ENCODE measurements at places on chromosomes 4 and X.

DNA sequence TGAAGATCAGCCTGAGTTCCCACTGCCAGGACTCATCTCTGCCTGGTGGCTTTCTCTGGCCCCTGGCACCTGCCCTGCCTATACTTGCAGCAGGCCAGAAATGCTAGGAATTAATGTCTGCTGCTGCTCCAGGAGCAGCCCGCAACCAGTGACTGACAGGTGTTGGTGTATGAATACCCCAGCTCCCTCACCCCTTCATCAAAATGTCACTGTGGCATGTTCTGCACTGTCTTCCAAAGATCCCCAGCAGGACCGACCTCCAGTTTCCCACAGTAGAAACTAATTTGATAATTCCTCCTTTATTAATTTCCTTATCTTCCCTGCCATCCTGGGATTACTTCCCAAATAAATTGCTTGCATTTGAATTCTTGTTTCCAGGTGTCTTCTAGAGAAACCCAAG lies 425.4 kb downstream of the BCOR start:
- DNase-seq = no peak

DNA sequence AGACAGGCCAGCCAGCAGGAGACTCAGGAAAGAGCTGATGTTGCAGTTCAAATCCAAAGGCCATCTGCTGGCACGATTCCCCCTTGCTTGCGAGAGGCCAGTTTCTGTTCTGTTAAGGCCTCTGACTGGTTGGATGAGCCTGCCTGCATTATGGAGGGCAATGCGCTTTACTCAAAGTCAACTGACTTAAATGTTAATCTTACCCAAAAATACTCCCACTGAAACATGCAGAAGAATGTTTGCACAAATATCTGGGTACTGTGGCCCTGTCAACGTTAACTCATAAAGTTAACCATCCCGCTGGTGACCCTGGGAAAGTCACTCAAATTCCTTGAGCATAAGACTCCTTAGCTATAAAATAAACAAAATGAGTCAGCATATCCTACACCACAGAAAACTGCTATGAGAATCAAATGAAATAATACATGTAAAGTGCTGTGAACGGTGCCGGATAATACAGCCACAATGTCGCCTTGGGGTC lies 326.4 kb downstream of the EVC2 start:
- DNase-seq = no peak

DNA sequence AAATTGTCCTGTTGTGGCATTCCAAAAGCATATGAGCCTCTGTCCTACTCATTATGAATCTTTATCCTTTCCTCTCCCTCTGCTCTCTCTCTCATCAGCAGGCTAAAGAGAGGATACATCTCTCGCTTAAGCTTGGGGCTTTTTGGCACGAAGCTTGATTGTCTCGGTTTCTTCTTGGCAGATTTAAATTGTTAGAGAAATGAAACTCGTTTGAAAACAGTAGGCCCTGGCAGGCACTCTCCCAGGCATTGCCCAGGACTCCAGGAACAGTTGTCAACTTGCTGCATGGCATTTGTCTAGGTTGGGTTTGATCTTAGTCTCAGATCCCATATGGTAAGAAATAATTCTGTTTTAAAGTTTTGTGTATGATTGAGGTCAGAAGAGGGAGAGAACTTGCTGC lies 35.5 kb downstream of the NAA11 start:
- no peak for DNase-seq

DNA sequence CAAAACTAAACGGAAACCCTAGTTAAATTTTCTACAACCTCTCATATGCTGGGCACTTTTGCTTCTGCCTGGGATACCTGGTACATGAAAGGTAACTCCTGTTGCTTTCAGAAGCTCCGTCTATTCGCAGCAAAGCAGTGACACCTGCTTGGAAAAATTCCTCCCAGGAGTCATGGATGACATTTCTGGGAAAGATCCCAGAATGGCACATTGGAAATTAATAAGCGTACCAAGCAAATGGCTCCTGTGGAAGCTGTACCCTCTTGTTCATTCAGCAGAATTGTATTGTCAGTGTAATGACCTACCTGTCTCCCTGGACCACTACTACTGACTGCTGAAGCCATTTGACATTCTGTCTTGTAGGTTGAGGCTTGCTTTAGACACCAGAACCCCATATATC lies 349.7 kb upstream of the NOCT start:
- no peak for DNase-seq

DNA sequence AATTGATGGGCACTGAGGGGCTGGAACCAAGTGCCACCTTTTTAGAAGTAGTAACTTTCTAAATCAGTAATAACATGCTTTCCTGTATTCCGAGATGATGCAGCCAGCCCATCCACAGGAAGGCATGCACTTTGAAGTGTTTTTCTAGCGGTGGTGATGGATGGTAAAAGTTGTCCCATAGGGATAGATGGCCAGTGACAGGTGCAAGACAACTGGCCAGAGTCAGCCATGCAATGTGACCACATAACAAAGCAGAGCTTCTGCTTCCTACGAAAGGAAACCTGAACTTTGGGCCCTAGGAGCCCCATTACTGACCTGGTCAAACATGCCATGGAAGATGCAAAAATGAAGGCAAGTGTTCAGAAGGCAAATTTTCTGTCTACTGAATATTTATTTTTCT lies 72.3 kb downstream of the NR3C2 start:
- no peak for DNase-seq

- DNase-seq = no peak
Observed at GRCh38 chr4:167000141-167000852, 234.0 kb downstream of the SPOCK3 start.

- no peak for DNase-seq
Observed at GRCh38 chrX:43706786-43707370, 50.8 kb downstream of the MAOA start.

GRCh38 chr4:124579896-124580295 lies 132.6 kb downstream of the ANKRD50 start:
- no peak for DNase-seq

DNA sequence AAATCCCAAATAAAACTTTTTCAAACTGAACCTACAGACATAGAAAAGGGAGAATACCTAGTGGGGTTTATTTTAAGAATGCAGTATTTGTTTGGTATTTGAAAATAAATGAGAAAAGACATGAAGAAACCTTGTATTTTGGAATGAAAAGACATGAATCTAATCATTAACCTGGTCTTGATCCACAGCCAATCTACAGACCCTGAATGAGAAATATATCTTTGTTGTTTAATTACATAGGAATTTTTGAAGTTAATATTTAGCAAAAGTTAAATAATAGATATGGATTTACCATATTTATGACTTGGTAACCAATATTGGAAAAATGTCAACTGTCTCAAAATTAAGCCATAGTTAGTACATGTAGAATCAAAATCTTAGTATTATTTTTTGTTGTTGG lies 76.8 kb downstream of the MAGEA10 start:
- DNase-seq = no peak

DNA sequence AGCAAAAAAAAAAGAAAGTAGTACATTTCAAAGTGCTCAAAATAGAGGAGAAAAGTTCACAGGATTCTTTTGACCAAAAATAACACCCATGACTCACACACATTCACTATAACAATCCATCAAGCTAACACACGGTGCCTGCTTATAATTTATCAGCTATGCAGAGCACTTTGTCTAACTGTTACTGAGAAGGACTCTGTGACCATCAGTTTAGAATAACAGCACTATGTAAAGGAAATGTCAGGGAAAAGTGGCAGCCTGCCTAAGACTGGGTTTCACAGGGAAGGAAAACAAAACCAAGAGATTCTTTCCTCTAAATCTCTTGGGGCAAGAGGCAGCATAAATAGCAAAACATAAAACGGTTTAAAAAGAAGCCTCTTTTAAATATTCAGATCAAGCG lies 54.8 kb downstream of the CCDC149 start:
- DNase-seq = no peak

- DNase-seq = peak; percentile 38
Observed at GRCh38 chr4:108359130-108359985, 190.6 kb upstream of the LEF1 start.

DNA sequence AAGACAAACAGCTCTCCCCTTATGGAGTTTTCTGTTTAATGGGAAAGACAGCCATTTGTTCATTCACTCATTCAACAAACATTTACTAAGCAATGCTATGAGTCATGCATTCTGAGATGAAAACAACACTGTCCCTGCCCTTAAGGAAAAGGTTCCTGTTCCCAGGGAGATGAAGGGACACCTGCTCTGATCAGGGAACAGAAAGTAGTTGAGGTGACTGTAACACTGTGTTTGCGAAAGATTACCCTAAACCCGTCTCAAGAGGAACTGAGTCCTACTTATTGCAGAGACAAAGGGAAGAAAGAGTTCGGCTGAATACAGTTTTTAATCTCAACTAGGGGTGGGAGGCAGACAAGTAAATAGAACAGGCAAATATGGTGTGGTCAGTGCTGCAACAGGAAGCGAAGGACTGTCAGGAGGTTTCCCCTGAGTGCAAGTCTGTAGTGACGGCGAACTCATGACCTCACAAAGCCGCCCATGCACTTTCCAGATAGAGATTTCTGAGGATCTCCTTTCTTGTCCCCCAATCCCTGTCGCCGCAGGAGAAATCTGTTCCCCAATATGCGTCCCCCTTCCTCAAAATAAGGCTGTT lies 712 bp downstream of the STX18 start:
- peak; percentile 8 for DNase-seq

GRCh38 chrX:127085939-127086338 lies 266.4 kb downstream of the PRR32 start:
- no peak for DNase-seq

DNA sequence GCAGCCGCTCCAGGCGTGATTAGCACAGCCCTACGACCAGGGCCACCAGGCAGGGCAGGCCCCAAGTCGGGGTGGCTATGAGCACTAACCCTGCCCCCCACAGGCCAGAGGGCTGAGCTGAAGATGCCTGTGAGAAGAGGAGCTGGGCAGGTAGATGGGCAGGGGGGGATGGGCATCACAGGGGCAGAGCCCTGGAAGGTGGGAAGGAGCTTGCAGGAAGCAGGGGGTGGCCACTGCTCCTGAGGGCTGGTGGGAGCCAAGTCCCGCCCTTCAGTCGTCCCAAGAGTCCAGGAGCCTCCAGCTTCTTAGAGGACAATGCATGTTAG lies 7.3 kb upstream of the MXD4 start:
- DNase-seq = no peak

GRCh38 chr4:72896515-72896914 lies 173.0 kb downstream of the COX18 start:
- no peak for DNase-seq

- DNase-seq = no peak
Observed at GRCh38 chrX:23341452-23341851, 6.8 kb downstream of the PTCHD1 start.

DNA sequence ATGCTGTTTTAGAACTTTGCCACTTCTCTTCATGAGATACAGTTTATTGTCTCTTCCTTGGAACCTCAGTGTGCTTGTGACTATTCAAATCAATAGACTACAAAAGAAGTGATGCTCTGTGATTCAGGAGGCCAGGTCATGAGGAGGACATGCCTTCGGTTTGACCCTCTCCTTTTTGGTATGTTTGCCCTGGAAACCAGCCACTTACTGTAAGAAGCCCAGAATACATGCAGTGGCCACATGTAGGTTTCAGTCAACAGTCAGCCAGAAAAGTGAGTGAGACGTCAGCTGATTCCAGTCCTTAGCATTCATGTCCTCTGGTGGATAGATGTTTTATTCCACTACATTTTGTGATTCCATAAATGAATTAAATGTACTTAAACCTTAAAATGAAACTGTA lies 328.7 kb downstream of the PCDH18 start:
- no peak for DNase-seq

GRCh38 chrX:124328765-124329164 lies 3.7 kb upstream of the TEX13D start:
- no peak for DNase-seq

GRCh38 chr4:26985873-26986272 lies 125.2 kb downstream of the STIM2 start:
- DNase-seq = no peak

DNA sequence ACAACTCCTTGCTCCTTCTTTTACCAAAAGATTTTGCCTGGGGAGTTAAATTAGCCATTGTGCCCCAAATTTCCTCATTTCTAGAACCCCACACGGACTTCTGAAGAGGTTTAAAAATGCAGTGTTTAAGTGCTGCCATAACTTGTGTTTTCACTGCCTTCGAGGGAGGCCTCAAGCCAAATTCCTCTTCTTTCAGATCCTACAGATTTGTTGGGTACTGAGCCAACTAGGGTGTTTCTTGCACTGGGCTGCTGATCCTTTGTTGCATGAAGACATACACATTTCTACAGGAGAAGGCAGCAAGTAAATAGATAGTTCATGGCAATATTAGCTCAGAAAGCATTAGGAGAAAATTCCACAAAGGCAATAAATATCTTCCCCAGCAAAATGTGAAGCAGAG lies 43.8 kb downstream of the GLRA2 start:
- DNase-seq = no peak

GRCh38 chr4:21374641-21375368 lies 573.8 kb downstream of the KCNIP4 start:
- no peak for DNase-seq

- DNase-seq = no peak
Observed at GRCh38 chr4:46073778-46074177, 50.1 kb downstream of the GABRG1 start.

- DNase-seq = no peak
Observed at GRCh38 chrX:140918398-140919038, 83.9 kb upstream of the SPANXB1 start.
